A549 treated with RU486 at 1 μM for 4 hours (cell line): ENCODE measurements at places on chromosomes 2 and 18. TPM values are rescaled to one million over a fixed set of nuclear protein-coding genes. Genes with fewer than 3 reads are reported as not detected.

The SERPINB12 gene
- total RNA-seq = not detected in 5 replicates

The RESP18 gene
- total RNA-seq = not detected in 5 replicates

The NLRC4 gene
- total RNA-seq = not detected in 5 replicates

The UGT1A8 gene
- 0.06 to 0.13 TPM in 2 of 5 replicates, not detected in the others for total RNA-seq
